ENCODE measurements at places on chromosomes 5 and 9.
A peak's percentile ranks its signal among the peaks of the same experiment; 100 is the strongest.

- no peak for DNase-seq
Measured at GRCh38 chr9:110874963-110875674, 163.2 kb downstream of the LPAR1 start.

GRCh38 chr5:41102341-41102740 lies 31.2 kb upstream of the MROH2B start:
- DNase-seq = no peak

GRCh38 chr5:138975098-138975847 lies 100.1 kb upstream of the LRRTM2 start:
- peak; percentile 51 for DNase-seq

DNA sequence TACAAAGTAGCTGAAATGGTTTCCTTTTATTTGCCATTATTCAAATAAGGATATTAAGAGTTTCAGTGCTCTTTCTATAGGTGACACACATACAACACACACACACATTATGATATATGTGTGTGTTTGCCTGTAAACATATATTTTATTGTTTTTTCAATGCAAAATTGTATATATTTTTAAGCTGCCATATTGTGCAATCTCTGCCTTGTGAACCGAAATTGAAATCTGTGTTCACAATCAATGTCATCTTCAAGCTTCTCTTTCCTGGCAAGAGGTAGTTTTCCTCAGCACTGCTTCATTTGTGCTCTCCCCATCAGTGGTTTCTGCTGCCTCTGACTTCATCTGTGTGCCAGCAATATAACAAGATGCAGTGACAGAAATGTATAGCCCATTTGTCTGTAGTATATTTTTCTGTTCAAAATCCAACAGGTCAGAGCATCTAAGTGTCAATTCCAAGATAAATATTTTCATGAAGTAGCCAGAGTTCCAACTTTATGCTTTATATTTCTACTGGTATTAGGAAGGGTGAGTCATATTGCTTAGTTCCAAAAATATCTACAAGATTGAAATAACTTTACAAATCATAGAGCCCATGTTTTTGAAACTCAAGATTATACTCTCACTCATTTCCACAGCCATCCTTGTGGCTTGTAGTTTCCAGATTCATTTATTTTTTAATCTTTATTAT lies 1704.8 kb upstream of the CDH9 start:
- no peak for DNase-seq

DNA sequence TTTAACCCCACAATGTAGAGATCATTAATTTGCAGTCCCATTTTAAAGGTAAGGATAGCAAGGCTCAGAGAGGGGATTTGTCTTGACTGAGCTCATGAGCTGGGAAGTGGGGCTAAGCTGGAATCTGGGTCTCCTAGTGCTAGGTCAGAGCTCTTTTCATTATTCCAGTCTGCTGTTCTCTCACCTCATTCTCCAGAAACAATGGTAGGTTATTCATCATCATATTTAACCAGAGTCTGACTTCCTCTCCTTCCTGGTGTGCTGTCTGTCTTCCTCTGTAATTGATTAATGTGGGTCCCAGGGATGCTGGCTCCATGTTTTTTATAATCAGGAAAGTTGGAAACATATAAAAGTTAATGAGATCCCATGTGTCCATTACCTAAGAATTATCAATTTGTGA lies 20.6 kb downstream of the C9orf43 start:
- no peak for DNase-seq

DNA sequence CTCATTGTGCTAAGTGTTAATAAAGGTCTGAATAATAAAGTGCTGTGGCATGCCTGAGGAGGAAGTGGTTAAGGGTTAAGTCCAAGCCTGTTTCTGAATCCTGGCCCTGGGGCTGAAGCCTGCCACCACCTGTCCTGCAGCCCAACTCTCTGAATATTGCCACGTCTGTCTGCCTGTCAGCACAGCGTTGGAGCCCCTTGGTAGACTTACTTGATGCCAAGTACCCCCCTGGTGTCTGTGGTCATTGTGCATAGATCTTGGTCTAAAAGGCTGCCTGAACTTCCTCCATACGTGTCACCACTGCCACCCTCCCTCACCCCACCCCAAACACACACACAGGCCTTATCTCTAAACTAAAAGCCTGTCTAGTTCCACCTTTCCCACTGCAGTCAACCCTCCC lies 35.4 kb upstream of the SLC2A8 start:
- no peak for DNase-seq

- no peak for DNase-seq
Measured at GRCh38 chr5:5135957-5136676, 4.0 kb upstream of the ADAMTS16 start.

DNA sequence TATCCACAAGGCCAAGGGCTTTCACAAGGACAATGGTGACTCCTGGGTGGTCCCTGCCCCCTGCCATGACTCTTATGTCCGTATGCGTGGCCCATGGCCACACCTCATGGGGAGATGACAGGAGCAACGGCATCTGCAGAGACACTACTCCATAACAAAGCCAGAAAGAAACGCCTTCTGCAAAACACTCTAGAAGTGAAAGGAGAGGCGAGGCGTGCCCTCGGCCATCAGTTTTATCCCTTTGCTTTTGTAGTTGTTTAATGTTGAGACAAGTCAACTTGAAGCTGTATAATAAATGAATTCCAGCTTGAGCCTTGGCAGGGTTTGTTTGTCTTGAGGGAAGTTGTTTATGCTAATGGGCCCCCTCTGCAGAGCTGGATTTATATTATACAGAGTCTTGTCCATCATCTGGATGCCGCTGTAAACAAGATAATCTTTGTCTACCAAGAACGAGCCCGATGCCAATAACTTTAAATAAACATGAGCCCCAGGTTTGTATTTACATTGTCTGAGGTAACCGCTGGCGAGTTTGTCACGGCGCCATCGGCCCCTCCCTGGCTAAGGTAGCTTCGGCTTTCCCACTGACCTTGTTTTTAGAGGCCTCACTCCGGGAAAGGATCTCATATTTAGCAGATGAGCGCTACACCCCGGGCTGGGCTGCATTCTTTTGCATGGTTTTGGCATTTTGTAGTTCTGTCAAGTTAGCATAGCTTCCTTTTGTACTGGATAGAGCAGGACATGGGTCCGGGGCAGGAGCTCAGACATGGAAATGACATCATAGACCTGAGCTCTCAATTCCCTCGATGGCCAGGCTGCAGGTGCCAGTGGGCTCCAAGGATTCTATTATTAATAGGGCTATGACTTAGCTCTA lies 165.3 kb downstream of the ERCC6L2 start:
- no peak for DNase-seq

- DNase-seq = no peak
Measured at GRCh38 chr5:85868070-85868469, 749.7 kb upstream of the COX7C start.

DNA sequence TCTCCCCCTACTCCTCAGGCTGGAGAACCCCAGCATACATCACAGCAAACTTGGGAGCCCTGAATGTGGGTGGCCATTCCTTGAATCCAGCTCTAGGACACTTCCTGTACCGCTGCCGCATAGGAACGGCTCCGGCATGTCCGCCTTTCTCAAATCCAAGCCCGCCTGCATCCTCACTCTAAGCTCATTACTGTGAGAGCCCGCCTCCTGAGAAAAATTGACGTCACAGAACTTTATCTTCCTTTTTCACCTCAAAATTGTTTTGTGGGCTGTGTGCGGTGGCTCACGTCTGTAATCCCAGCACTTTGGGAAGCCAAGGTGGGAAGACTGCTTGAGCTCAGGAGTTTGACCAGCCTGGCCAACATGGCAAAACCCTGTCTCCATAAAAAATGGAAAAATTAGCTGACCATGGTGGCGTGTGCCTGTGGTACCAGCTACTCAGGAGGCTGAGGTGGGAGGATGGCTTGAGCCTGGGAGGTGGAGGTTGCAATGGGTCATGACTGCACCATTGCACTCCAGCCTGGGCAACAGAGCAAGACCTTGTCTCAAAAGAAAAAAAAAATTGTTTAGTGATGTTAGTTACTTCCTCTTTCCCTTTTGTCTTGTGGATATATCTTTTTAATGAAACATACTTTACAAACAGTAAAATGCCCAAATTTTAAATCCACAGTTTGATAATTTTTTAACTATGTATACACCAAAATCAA lies 22.8 kb downstream of the RNF44 start:
- no peak for DNase-seq

GRCh38 chr5:159133041-159133741 lies 33.5 kb upstream of the EBF1 start:
- DNase-seq = peak; percentile 65

Measured in GM04503 (cell line).